ENCODE measurements at places on chromosomes 11 and 22. TPM values are rescaled to one million over a fixed set of nuclear protein-coding genes. Genes with fewer than 3 reads are reported as not detected.
A peak's percentile ranks its signal among the peaks of the same experiment; 100 is the strongest.

TPBGL gene
- not detected for total RNA-seq

TTC28 gene
- total RNA-seq: 48.1 TPM

NRGN gene
- total RNA-seq: not detected

MMP12 gene
- 0.36 TPM for total RNA-seq

DDX25 gene
- under 0.01 TPM for total RNA-seq

CRYBB2 gene
- not detected for total RNA-seq

OR8D4 gene
- under 0.01 TPM for total RNA-seq

ROBO4 gene
- 0.59 TPM for total RNA-seq

TTC17 gene
- total RNA-seq: 88.7 TPM

- peak; percentile 100 for DNase-seq
Measured at GRCh38 chr22:50305923-50306566, 1.4 kb downstream of the PLXNB2 start.

DNA sequence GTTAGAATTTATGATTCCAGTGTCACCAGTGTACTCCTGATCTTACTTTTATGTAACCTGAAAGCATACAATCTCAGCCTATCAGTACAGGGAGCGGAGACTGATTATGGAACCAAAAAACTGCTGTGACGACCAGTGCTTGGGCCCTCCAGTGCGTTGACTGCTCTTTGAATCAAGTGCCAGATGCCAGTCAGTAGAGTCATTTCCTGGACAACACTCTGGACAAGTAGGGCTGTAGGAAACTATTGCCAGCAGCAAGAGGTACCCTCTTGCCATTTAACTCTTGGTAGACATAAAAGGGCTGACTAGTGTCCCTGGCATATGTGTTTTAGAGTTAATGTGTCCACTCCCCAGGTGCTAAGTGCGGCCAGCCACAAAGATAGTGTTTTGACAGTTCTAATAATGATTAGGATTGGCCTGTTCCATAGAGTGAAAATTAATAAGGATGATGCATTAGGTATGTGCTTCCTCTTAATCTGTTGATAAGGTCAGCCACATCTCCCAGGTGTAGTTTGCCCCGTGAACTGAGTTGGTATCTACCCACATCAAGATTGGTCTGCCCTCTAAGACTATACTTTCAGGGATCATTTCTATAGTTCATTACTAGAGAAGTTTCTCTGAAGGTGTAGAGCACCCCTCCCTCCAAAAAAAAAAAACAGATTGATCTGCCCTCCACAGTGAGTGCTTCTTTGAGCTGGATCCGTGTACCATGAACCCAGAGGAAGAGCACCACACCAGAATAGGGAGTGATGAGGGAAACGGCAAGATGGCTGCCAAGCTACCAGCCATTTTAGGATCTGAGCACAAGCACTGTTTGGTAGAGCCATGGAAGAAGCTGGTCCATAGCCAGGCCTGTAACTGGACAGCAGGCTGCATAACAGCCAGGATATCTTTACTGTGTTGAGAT lies 20.7 kb upstream of the AIFM3 start:
- peak; percentile 91 for DNase-seq

DNA sequence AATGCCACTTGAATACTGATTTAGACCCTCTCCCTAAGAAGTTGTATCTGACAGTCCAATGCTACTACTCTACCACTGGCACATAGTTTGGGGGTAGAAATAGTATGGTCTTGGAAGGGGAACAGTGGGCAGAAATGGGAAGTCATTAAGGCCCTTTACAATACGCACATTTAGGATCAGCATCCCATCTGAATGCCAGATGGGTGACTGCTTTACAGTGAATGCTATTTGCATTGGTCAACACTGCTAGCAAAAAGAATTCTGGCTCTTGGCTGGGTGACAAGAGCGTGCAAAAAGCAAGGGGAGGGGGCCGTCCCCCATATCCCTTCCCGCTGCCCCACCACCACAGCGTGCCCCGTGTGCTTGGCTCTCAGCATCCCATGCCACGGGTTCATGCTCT lies 104.7 kb upstream of the BID start:
- no peak for DNase-seq

GRCh38 chr11:15935373-15935772 lies 421.0 kb downstream of the SOX6 start:
- DNase-seq: no peak

- no peak for DNase-seq
Measured at GRCh38 chr11:34627197-34627596, 6.3 kb downstream of the EHF start.

DNA sequence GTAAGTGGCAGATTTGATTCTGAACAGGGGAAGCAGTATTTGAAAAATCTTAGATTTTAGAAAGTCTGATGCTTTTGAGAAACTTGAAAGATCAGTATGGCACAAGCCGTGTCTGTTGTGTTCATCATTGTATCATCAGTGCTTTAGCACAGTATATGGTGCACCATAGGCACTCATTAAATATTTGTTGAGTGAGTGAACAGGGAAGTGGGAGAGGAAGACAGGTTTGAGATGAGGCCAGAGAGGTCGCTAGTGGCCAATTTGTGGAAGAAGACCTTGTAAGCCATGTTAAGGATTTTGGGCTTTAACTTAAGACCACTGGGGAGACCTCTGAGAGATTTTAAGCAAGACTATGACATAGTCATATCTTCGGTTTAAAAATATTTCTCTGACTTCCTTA lies 12.9 kb downstream of the CHEK1 start:
- no peak for DNase-seq

DNA sequence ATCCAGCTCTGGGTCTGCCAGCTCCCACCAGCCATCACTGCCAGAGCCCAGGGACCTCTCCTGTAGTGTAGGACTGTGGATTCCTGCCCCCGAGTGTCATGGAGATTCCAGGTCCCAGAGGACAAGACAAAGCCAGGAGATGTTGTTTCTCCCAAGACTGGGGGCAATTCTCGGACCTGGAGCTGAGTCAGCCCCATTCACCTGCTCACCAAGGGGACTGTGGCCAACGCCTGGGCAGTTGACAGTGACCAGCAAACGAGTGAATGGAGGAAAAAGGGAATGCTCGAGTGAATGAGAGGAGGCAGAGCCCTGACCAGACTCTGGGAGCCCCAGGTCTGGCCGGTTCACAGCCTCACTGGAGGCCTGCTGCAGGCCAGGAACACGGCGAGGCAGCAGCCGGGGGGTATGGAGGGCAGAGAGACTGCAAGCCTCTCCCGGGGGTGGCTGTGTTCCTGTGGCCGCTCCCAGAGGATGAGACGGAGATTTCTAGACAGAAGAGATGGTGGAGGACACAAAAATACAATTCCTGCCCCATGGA lies 61.3 kb upstream of the PRR5 start:
- peak; percentile 66 for DNase-seq

DNA sequence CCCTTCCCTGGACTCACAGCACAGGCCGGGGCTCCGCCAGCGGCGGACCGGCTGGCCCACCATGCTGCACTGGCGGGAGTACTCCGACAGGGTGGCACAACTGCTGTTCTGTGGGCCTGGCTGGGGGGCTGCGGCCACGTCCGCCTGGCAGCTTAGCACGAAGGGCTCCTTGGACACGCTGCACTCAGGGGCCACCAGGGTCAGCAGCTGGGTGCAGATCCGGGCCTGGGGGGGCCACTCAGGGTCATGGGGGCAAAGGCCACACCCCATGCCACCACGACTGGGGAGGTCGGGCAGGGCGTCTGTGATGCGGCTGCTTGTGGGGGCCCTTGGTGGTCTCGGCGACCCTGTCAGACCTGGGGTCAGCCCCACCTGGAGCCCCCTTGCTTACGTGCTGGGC lies 6.0 kb downstream of the MUC6 start:
- DNase-seq: no peak

DNA sequence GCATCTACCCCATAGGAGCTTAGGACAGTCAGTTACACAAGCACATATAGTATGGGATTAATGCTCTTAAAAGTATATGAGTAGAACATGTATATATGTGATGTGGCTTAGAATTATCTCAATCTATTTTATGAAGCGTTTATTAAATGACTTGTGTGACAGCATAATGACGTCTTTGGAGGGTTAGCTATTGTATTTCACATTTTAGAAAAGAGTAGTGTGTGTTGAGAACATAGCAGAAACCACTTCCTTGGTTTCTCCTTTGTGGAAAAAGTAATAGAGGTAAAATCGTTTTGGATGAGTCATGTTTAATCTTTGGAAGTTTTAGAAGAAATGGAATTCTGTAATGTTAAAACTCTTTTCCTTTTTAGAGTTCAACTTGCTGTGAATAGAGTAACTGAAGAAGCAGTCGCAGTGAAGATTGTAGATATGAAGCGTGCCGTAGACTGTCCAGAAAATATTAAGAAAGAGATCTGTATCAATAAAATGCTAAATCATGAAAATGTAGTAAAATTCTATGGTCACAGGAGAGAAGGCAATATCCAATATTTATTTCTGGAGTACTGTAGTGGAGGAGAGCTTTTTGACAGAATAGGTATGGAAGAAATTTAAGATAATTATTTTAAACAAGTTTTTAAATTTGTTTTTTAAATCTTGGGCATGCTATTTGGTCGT lies 2.4 kb downstream of the CHEK1 start:
- no peak for DNase-seq

- peak; percentile 83 for DNase-seq
Measured at GRCh38 chr11:59756558-59756840, 1.3 kb downstream of the STX3 start.

GRCh38 chr22:49934160-49934890 lies 15.9 kb downstream of the CRELD2 start:
- no peak for DNase-seq

- no peak for DNase-seq
Measured at GRCh38 chr11:125588505-125588904, 4.1 kb upstream of the STT3A start.

GRCh38 chr11:57399972-57400578 lies 9.6 kb upstream of the PRG2 start:
- DNase-seq: no peak
